ENCODE measurements at places on chromosomes 5 and 9.

GRCh38 chr5:73519531-73520283 lies 21.5 kb downstream of the BTF3 start:
- DNase-seq: peak; percentile 68

DNA sequence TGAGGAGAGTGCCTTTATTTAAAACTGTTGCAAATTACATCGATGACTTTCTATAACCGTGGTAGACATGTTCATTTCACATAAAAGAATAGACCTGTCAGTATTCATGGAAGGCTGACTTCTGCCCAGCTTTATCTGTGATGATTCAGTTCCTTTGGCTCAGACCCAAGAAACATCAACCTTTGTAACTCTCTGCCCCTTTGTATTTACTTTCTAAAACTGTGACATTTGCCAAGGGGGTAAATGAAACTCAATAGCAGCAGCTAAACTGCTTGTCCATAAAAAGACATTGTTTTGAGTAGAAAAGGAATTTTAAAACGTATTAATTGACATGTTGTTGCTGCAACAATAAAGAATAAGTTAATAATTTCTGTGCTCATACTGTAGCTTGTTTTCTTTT lies 137.8 kb upstream of the ANKH start:
- no peak for DNase-seq

DNA sequence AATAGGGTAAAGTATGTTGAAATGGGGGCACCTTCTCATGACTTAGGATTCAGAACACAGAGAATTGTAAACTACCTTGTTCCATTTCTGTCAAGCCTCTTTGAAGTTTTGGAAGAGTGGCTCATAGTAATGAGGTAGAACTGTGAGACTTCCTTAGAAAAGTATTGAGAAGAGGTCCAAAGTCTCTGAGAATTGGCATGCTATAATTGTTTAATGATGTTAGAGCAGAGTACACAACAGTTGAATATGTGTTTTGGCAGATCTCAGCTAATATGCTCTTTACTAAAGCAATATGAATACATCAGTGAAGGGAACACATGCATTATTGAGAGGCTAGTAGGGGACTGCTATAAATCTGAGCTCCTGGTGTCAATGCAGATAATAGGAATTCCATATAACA lies 579.4 kb upstream of the RIOK2 start:
- DNase-seq: no peak

DNA sequence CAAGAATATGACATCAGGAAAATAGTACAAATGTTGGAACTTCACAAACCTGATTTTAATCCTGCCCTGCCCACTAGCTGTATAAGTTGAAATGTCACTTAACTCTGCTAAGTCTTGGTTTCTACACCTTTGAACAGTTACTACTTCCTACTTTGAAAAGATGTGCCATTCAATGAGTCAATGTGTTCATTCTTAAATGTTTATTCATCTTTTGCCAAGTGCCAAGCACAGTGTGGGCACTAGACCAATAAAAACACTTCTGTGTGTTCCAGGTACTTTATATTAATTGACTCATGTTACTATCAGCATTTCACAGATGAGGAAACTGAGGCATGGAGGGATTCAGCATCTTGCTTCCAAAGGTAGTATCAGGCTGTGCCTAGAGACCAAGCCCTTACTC lies 12.8 kb downstream of the PDCL start:
- DNase-seq: no peak

GRCh38 chr5:31963358-31964006 lies 210.6 kb downstream of the GOLPH3 start:
- DNase-seq: no peak

GRCh38 chr5:6584727-6585126 lies 48.1 kb downstream of the NSUN2 start:
- no peak for DNase-seq

GRCh38 chr5:143200781-143201398 lies 202.6 kb downstream of the NR3C1 start:
- DNase-seq: no peak

DNA sequence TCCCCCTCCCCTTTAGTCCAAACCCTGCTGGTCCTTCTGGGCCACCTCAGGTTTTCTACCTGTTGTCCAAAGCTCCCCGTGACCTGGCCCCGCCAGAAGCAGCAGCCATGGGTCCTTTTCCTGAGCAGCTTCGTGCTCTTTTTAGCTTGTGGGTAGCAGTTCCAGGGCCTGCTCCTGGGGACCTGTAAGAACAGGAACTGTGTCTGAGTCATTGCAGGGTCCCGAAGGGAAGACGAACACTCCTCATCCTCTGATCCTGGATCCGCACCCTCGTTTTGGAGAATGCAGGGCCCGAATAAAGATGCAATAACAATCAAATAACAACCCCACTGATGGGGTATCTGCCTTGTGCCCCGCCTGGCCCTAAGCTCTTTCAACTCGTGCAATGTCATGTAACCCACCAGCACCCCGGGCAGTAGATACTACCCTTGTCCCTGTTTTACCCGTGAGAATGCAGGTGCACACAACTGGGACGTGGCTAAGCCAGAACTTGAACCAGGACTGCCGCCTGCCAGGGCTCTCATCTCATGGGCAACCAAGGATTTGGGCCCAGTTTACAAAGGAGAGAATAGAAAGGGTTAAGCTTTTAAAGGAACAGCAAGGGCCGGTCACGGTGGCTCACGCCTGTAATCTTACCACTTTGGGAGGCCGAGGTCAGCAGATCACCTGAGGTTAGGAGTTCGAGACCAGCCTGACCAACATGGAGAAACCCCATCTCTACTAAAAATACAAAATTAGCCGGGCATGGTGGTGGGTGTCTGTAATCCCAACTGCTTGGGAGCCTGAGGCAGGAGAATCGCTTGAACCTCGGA lies 33.2 kb downstream of the NEK6 start:
- DNase-seq: no peak

- DNase-seq: no peak
Measured at GRCh38 chr9:84996716-84997115, 327.2 kb downstream of the NTRK2 start.

- no peak for DNase-seq
Measured at GRCh38 chr5:128895122-128895521, 70.2 kb upstream of the SLC27A6 start.

GRCh38 chr5:6359555-6360322 lies 18.6 kb downstream of the MED10 start:
- no peak for DNase-seq

- peak; percentile 20 for DNase-seq
Measured at GRCh38 chr9:70340572-70340971, 73.9 kb downstream of the KLF9 start.

GRCh38 chr9:98607152-98607551 lies 101.6 kb downstream of the GABBR2 start:
- DNase-seq: no peak

GRCh38 chr5:21685522-21685921 lies 1167.6 kb downstream of the CDH12 start:
- no peak for DNase-seq

GRCh38 chr5:107118184-107119019 lies 552.3 kb downstream of the EFNA5 start:
- DNase-seq: no peak

DNA sequence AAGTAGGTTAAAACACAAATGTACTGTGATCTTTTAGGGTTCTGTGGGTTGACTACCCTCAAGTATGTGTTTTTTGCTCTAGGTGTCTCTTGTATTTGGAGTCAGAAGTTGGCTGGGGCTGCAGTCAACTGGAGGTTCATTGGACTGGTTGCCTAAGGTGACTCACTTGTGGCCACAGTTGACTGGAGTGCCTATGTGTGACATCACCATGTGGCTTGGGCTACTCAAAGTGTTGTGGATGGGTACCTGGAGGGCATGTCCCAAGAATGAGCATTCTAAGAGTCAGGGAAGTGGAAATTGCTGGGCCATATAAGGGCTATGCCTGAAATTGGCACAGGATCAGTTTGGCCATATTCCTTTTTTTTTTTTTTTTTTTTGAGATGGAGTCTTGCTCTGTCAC lies 27.4 kb downstream of the SNX30 start:
- no peak for DNase-seq

DNA sequence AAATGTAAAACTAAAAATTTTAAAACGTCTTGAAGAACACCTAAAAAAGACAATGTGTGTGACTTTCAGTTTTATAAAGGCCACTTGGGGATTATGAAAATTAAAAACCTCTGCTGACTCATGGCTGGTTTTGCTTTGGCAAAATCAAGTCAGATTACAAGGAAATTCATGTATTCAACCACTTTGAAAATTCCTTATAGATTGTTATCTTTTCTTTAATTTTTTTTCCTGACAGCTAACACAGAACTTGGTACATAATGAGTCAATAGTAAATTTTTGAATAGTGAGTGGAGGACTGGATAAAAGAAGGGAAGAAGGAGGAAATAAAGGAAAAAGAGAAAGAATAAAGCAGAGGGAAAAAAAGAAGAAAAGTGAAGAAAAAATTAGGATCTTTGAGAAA lies 1774.7 kb upstream of the ACO1 start:
- DNase-seq: no peak

- DNase-seq: no peak
Measured at GRCh38 chr5:1178529-1179382, 22.6 kb upstream of the SLC6A19 start.

GRCh38 chr5:8683496-8683895 lies 814.5 kb downstream of the MTRR start:
- no peak for DNase-seq

DNA sequence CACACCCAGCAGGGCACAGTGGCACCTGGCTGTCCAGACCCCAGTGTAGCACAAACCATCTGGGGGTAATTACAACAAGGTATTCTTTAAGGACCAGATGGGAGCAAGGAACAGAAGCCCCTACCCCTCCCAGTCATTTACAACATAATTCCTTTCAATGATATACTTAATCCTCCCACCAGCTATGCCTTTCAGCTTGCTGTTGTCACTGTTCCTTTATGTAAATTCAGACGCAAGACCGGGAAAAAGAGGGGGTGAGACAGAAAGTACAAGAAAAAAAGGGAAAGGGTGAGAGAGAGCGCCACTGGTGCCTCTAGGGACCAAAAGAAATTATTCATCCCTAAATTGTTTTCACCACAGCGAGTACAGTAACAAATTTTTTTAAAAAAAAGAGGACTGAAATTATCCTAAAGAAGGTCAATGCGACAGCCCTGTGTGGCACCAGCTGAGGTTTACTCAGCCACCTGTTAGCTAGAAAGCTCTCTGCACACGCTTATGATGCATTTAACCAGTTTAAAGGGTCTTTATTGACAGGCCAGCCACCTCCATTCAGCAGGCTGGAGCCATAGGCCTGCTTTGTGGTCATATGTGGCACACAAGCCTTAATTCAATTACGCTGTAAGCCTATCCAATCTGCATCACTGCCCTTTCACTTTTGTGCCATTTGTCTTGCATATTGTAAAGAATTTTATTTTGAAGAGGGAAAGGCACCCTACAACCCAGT lies 210.2 kb upstream of the ISL1 start:
- DNase-seq: no peak

DNA sequence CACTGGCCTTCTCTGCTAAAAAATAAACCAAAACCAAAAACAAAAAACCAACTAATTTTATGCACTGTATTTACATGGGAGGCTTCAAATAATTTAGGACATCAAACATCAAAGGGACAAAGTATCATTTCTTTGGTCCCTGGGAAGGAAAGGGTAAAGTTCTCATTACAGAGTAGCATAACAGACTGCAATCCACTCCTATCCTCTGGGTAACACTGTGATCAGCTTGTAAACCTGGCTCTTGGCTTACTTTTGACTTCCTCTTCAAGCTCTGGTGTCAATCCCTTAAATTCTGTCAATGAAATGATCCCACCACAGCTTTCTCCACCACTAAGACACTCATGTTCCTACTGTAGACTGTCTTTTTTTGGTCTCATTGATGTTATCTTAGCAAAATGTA lies 69.8 kb upstream of the VCAN start:
- DNase-seq: no peak

GRCh38 chr5:39755452-39755851 lies 330.7 kb upstream of the DAB2 start:
- no peak for DNase-seq

- no peak for DNase-seq
Measured at GRCh38 chr5:36644727-36645126, 38.3 kb downstream of the SLC1A3 start.

DNA sequence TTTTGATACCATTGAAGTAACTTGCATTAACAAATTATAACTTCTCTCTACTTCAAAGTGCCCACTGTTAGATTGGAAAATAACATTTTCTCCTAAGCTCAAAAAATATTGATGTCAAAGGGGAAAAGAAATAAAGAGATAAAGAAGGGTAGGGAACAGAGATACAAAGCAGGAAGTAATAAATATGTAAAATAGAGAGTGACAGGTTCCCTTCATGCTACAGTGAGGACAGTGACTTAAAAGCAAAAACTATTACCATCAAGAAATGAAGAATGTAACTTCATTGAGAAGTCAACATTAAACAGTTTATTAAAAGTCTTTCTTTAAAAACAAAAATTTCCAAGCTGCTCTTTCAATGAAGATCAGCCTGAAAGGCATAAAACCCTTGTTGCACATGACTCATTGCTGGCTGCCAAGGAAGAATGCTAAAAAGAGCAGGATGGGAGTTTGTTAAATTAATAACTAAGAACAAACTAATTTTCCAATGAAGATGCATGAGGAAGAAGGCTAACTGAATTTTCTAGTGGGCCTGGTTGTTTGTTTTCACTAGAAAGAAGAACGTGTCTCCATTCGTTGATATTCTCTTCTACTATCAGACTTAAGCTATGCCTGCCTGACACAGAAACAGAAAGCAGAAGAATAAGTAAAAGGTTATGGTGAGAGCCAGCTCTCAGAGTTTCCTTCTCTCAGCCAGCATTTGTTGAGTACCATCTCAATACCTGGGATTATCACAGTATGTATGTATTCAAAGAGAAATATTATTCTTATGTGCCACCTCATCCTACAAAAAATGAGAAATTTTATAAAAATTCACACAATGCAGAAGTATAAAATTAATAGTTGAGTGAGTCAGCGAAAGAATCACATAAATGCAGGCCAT lies 197.8 kb upstream of the NREP start:
- no peak for DNase-seq

GRCh38 chr9:37206121-37206620 lies 85.8 kb downstream of the ZCCHC7 start:
- no peak for DNase-seq

GRCh38 chr5:154937186-154937717 lies 759 bp downstream of the GEMIN5 start:
- DNase-seq: no peak

GRCh38 chr9:106405871-106406435 lies 457.0 kb upstream of the ZNF462 start:
- DNase-seq: no peak

DNA sequence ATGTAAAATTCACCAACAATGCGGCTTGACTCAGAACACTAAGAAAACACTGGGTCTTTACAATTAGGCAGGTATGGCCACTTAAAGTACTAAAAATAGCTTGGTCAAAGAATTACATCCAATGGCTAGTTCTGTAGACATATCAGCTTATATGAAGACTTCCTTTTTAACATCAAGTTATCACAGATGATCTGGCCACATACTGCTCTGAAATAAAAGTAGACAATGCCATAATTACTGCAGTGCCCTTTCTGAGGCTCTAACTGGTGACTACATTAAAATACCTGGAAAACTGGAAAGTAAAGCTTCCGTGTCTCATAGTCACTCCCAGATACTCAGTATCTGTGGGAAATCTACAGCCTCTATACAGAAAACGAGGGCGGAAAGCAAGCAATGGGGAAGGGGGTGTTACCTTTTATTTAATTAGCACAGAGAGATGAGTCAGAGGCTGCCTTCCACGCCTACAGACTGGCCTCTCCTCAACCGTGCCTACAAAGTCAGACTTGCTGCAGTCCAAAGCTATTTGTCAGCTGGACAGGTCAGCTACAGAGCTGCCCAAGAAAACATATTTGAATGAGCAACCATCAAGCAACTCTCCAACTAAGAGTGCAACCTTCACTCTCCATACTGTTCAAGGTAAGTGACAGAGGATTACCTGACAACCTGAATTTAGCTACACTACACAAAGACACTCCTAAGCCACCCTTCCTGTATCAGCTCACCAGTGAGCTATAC lies 8.7 kb downstream of the SERINC5 start:
- DNase-seq: no peak
